Right cardiac atrium (tissue), 5 donors: ENCODE measurements at places on chromosomes 12 and 14.

DNA sequence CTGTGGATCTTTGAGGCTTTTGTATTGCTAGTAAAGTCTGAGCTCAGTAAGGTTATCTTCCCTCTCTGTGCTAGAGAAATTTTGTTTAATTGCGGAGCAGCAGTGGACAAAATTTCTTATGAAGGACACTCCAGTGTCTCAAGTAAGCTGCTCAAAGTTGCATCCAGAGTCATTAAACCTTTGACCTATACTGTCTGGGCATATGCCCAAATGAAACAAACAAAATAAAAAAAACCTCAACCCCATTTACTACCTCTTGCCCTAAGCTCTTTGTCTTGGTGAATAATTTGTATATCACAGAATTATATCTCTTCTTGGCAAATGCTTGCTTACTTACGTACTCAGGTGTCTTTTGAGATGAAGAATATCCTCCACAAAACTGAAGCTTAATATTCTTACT, 465.2 kb downstream of the SOX5 start:
- DNase-seq: no peak

DNA sequence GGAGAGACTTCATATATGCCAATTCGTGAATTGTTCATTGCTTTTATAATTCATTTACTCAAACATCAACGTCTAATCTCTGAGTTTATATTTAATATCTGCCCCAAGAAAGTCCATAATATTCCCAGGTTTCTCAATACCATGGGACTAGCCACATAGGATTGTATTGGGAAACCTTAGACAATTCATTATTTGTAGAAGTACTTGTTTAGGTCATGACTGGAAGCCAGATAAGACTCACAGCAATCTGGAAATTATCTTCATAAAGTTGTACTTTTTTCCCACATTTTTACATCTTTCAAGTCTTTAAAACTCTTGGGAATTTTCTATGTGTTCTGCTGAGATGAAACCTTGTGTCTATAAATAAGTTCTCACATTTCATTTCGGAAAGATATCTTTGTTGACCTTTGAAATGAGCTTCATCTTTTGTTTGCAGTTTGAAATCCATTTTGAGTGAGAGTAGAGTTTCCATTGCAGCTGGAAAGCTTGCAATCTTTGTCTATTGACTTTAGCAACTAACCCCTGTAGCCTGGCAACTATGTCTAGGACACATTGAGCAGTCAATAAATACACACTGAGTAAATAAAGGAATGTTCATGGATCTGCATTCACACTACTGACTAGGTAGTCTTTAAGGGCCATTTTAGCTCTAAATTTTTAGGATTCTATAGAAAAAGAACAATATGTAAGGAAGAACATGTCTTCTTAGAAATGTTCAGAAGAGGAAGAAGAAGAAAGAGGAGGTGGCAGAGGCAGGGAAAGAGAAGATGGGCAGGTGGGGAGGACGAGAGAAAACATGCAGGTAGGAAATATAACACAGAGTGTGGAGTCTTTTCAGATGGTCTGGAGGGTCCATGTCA, 154.4 kb downstream of the LRIG3 start:
- DNase-seq: no peak

- peak; percentile 17 for DNase-seq
These were observed 2.2 kb downstream of the ANKRD33 start for GRCh38 chr12:51890133-51890464.

GRCh38 chr12:28489246-28489645, 299.0 kb downstream of the CCDC91 start:
- no peak for DNase-seq

GRCh38 chr14:33805593-33805992, 145.3 kb downstream of the EGLN3 start:
- no peak for DNase-seq

DNA sequence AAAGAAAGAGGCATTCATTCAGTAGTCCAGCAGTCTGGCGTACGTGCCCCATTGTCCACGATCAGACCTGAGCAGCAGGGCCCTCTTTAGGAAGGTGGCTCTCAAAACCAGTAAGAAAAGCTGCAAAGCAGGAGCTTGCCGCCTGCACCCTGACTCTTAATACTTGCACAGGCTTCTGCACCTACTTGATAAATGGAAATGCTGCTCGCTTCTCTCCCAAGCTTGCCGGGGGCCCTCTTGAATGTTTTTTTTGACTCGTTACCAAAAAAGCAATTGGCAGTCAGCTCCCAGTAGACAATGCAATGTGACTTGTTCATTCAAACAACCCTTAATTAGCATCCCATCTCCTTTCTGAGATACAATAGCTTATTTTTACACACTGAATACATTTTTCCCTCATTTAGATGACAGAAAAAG, 27.2 kb upstream of the PTPRB start:
- no peak for DNase-seq

GRCh38 chr12:111448266-111448830, 42.6 kb downstream of the SH2B3 start:
- no peak for DNase-seq

DNA sequence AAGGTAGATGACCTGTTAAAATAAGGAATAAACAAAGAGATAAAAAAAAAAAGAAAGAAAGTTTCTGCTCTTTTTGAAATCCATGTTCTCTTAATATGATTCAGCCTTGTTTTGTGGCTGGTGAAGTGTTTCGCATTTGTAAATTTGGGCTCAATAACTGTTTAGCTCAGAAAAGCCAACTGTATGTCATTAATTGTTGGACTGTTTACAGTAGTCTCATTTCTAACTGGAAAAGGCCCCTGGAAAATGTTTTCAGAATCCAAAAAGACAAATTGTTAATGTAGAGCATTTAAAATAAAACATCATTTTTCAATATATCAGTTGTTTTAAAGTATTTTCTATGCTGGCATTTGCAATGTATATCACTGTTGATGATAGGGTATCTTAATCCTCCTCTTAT, 47.4 kb upstream of the DYRK2 start:
- no peak for DNase-seq

DNA sequence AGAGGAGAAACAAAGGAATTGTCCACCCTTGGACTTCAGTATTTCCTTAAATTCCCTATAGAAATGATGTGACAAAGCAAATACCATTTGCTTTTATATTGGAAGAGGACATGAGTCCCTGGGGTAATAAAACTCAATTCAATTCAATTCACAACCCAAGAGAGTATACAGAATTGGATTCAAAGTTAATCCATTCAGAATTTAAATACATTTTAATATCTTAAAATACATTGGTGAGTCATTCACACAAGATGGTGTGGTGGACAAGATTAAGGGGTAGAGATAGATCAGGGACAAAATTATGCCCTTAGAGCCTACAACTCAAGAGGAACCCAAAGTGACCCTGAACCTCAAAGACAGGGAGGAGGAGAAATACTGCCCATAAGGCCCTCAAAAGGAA, 495.0 kb upstream of the TMPO start:
- DNase-seq: no peak

GRCh38 chr14:73386342-73386741, 72.0 kb downstream of the NUMB start:
- no peak for DNase-seq

GRCh38 chr12:2856051-2856450, 788 bp downstream of the TEX52 start:
- DNase-seq: no peak

GRCh38 chr12:123966596-123966995, 6.0 kb downstream of the CCDC92 start:
- no peak for DNase-seq

GRCh38 chr12:75944097-75944904, 87.3 kb downstream of the PHLDA1 start:
- DNase-seq: no peak

- DNase-seq: no peak
These were observed 26.2 kb upstream of the CKAP4 start for GRCh38 chr12:106274012-106274411.

GRCh38 chr12:24232531-24232930, 283.1 kb upstream of the SOX5 start:
- DNase-seq: no peak

DNA sequence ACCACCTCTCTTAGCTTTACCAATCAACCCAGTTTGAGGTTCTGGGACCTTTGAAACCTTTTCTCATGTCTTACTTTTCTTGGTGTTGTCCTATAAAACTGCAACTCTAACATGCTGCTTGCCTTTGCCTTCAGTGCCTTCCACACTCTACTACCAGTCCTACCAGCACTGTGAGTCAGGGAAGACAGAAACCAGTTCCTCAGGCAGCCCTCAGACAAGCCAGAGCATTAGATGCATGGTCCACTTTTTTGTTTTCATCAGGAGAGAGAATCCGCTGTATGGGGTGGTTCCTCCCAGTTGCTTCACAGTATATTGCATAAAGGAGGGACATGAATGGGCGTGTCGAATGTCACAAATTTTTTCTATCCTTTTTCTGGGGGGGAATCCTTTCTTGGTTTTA, 17.3 kb upstream of the KLRB1 start:
- DNase-seq: no peak

- DNase-seq: no peak
These were observed 355.2 kb downstream of the PCNX1 start for GRCh38 chr14:71262441-71262840.

DNA sequence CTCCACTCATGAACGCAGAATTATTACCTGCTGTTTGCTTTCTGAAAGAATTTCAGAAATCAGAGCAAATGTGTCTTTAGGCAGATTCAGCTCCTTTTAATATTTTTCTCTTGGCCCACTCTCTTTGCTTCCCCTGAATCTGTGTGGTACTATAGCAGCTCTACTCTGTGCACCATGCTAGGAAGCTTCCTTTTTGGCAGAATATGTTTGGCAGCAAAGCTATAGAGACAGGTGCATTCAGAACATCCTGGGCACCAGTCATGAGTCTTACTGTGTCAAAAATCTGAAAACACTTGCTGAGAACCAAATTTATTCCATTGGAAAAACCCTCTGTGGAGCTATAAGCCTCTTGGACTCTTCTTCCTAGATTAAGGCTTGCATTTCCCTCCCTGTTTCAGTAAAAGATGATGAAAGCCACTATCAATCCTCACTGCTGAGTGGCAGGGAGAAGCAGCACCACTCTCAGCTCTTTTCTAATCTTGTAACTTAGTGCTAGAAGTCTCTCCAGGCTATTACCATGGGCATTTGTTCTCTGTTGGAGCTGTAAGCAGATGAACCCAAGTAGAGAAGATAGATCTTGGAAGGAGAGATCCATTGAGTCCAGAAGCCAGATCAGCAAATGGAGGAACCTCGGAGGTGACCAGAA, 18.2 kb downstream of the CIPC start:
- DNase-seq: no peak

DNA sequence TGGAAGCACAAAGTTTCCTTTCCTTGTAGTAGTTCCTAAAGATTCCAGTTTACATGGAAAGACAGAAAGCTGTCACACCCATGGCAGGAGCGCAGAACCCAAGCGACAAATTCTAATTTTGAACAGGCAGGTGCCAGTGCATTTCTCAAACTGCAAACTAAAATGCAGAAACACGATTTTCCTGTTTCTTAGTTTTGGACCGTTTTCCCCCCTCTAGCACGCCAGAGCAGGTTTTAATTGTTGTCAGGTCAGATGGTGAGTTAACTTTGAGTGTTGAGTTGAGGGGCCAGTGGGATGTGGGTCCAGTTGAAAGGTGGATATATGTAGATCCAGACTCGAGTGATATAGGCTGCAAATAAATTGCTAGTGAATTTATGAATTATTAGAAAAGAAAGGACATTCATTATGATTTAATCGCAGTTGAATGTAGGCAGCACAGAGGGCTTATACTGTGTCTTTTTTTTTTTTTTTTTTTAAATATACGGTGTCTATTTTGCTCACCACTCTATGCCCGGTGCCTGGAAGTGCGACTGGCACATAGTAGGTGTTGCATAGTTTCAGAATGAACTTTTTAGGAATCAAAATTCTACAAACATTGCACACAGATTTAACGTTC, 909 bp upstream of the ETFBKMT start:
- DNase-seq: no peak

DNA sequence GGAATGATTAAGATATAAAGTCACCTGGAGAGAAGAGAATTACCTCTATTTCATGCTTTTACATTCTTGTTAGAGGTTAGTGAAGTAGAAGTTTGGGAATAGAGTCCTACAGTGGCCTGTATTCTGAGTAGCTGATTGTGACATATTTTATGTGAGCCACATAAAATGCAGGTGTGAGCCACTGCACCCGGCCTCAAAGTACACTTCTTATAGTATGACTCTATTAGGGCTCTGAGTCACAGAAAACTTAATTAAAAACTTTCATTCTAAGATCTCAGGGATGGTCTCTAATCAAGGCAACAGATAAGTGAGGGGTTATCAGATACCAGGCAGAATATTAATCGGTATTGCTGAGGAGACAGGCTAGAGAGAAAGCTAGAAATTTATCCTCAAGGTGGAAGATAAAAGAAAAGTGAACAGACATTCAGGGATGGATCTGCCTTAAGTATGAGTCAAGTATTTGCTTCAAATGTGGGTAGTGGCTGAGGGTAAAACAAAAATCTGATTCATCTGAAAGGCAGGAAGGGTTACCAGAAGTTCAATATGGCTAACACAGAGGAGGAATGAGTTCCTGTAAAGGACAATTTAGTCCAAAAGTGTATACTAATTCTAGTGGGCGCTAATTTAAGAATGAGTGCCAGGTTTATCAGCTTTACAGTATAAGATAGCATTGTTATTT, 5.5 kb upstream of the G2E3 start:
- no peak for DNase-seq

GRCh38 chr14:100190126-100190525, 30.7 kb upstream of the DEGS2 start:
- no peak for DNase-seq
